ENCODE measurements at places on chromosomes 4 and X. TPM values are rescaled to one million over a fixed set of nuclear protein-coding genes. Genes with fewer than 3 reads are reported as not detected.

GRCh38 chr4:185896817-185897488 is 85.0 kb upstream of the SORBS2 start:
- no peak overlapping the region for H3K27ac ChIP-seq
- H3K4me3 ChIP-seq: no peak overlapping the region
- peaks cover 2% of the 10 kb centered on the region for H3K27me3 ChIP-seq
- H3K36me3 ChIP-seq: no peaks in the 10 kb centered on the region
- DNase-seq: no peak

DNA sequence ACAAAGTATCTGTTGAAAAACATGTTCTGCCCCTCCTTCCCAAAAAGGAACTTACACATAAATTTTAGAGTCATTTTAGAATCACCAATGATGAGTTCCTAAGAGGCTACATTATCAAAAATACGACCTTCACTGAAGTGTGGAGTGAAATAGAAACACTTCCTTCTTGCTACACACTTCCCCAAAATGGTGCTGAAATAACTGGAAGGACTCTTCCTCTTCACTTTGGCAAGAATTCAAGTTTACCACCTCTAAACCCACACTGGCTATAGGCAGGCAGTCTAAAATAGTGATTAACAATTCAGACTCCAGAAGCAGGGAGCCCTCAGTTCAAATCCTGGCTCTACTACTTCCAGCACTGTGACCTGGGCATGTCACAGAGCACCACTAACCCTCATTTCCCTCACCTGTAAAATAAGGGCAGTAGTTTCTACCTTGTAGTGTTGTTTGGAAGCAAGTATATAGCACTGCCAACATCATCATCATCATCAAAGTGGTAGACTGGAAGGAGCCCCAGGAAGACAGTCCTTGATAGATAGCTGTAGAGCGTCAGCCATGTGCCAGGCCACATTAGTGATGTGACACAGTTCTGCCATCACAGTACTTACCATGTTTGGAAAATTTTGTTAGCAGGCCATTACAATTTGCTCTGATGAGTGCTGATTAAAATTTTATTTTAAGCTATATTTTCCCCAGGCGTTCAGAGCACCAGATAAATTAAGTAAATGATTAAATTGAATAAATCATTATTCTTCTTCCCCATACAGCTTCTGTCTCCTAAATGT is 103.3 kb downstream of the PARM1 start:
- peaks cover 2% of the 10 kb centered on the region for H3K4me1 ChIP-seq
- H3K27me3 ChIP-seq: no peaks in the 10 kb centered on the region
- H3K27ac ChIP-seq: no peak overlapping the region
- no peak for DNase-seq
- no peaks in the 10 kb centered on the region for H3K36me3 ChIP-seq
- H3K4me3 ChIP-seq: no peak overlapping the region

- H3K4me1 ChIP-seq: peaks cover 5% of the 10 kb centered on the region
- H3K27me3 ChIP-seq: peaks cover 4% of the 10 kb centered on the region
- DNase-seq: no peak
- H3K4me3 ChIP-seq: no peak overlapping the region
These were observed 176.9 kb upstream of the SCML1 start for GRCh38 chrX:17560385-17560784.

- no peaks in the 10 kb centered on the region for H3K27me3 ChIP-seq
- H3K4me3 ChIP-seq: peak overlapping the region; percentile 91
- peaks cover 35% of the 10 kb centered on the region for H3K4me1 ChIP-seq
- peaks cover 2% of the 10 kb centered on the region for H3K36me3 ChIP-seq
- H3K27ac ChIP-seq: peak overlapping the region; percentile 90
These were observed 563 bp downstream of the FAM13A start for GRCh38 chr4:89056292-89056952.

- H3K36me3 ChIP-seq: no peaks in the 10 kb centered on the region
- no peaks in the 10 kb centered on the region for H3K27me3 ChIP-seq
- H3K4me3 ChIP-seq: no peak overlapping the region
- DNase-seq: no peak
These were observed 459.7 kb downstream of the IL15 start for GRCh38 chr4:142095886-142096605.

DNA sequence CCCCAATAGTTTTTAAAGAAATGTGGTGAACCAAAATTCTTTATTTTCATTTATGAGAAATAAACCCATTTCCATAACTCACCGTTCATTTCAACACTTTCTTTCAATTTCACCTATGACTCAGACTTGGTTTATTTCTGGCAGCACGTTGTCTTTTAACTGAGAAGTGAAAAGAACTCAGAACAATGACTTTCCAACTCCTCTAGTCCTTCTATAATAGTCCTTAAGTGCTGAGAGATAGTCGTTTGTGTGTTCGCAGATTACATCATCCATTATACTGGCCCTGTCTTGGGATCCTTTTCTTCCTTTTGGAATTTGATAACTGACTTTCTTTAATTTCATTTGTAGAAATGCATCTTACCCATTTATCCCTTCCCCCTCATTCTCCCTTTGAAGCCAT is 113.6 kb downstream of the GLUD2 start:
- no peak overlapping the region for H3K4me3 ChIP-seq
- H3K4me1 ChIP-seq: peaks cover 3% of the 10 kb centered on the region
- H3K27me3 ChIP-seq: no peaks in the 10 kb centered on the region

- no peaks in the 10 kb centered on the region for H3K4me1 ChIP-seq
- H3K4me3 ChIP-seq: no peak overlapping the region
- no peaks in the 10 kb centered on the region for H3K36me3 ChIP-seq
- DNase-seq: no peak
- peaks cover 5% of the 10 kb centered on the region for H3K27me3 ChIP-seq
These were observed 11.2 kb upstream of the TMEM154 start for GRCh38 chr4:152690706-152691651.

GRCh38 chr4:113548303-113548702 is 213.2 kb downstream of the CAMK2D start:
- no peaks in the 10 kb centered on the region for H3K36me3 ChIP-seq
- H3K4me3 ChIP-seq: no peak overlapping the region
- DNase-seq: no peak
- peaks cover 2% of the 10 kb centered on the region for H3K27me3 ChIP-seq

- no peak for DNase-seq
- H3K36me3 ChIP-seq: peaks cover 12% of the 10 kb centered on the region
- H3K4me1 ChIP-seq: peaks cover 16% of the 10 kb centered on the region
- peaks cover 20% of the 10 kb centered on the region for H3K27me3 ChIP-seq
- H3K27ac ChIP-seq: peak overlapping the region; percentile 93
These were observed 771 bp upstream of the RBPJ start for GRCh38 chr4:26319949-26320537.

GRCh38 chr4:6008092-6008551 is 10.1 kb downstream of the C4orf50 start:
- no peak overlapping the region for H3K27ac ChIP-seq
- H3K36me3 ChIP-seq: no peaks in the 10 kb centered on the region
- H3K27me3 ChIP-seq: peaks cover 17% of the 10 kb centered on the region
- no peak overlapping the region for H3K4me3 ChIP-seq
- peak; percentile 70 for DNase-seq

DNA sequence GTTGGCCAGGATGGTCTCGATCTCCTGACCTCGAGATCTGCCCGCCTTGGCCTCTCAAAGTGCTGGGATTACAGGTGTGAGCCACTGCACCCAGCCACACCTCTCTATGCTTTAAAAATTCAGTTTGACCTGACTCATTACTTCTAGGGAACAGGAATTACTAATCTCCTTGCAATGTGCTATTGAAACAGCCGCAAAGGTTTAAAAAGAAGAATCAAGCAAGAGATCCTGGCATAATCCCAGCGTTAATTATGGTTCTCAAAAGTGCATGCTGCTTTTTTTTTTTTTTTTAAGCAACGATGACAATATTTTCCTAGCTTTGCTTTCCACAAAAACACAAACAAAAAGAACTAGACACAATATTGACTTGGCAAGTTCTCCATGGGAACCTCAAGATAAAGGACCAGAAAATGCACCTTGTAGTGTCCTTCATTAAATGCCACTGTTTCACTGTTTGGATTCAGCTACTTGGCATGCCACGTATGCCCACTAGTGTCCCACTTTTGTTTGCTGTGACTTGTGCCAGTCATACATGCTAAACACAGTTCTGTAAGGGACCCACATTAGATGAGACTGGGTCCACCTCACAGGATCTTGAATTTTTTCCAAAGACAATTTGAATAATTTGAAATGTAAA is 112.6 kb upstream of the PPARGC1A start:
- peaks cover 30% of the 10 kb centered on the region for H3K4me1 ChIP-seq
- no peak overlapping the region for H3K27ac ChIP-seq
- H3K27me3 ChIP-seq: no peaks in the 10 kb centered on the region
- H3K36me3 ChIP-seq: no peaks in the 10 kb centered on the region

The CXCL11 gene
- total RNA-seq: not detected

The MRFAP1 gene
- total RNA-seq: 226 TPM

The SMR3B gene
- total RNA-seq: 1.1 TPM

The KLB gene
- not detected for total RNA-seq

The KIAA1210 gene
- total RNA-seq: not detected

The VBP1 gene
- 39.0 TPM for total RNA-seq

The MID1 gene
- 61.8 TPM for total RNA-seq

The MAGEA4 gene
- total RNA-seq: 0.23 TPM
